ENCODE measurements at places on chromosomes 5 and 9.
A peak's percentile ranks its signal among the peaks of the same experiment; 100 is the strongest.

DNA sequence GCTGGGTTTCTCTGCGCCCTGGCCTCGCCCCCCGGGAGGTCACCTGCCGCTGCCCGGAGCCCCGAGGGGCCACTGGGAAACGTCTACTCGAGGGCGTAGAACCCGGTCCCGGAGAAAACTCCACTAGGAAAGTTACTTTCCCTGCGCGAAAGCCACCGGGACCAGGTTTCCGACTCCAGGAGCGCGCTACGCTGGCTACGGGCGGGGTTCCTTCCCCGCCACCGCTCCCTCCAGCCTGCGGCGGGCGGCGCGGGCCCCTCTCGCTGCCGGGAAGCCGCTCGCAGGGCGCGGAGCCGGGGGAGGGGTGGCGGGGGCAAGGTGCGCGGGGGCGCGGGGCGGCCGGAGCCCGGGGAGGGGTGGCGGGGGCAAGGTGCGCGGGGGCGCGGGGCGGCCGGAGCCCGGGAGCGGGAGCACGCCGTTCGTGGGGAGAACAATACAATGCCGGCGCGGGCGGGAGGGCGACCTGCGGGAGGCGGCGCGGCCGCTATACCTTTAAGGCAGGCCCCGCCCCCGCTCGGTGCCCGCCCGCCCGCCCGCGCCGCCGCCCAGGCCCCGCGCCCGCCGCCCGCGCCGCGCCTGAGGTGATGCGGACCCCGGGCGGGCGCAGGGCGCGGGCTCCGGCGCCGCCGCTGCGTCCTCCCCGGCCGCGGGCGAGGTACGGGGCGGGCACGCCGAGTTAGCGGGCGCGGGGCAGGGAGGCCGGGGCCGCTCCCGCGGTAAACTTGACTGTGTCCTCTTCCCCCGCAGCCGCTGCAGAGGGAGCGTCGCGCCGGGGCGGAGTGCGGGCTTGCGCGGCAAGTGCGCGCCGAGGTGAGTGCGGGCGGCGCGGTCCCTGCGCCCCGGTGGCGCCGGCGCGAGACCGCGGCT lies 278.1 kb downstream of the AOPEP start:
- DNase-seq: no peak

DNA sequence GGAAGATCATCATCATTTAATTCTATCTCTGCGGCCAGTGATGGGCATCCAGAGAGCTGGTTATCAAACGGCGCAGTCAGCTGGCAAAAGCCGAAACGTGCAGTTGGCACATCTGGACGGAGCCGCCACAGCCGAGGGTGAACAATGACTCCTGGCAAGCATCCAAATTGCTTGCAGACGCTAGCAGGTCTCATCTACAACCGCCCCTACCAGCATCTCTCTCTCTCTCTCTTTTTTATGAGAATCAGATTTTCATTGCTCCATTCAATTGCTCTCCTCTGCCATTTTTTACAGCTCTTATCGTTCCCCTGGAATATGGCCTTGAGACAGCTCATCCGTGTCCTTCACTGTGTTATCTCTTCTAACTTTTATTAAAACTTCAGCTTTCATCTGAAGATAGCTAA lies 165.2 kb downstream of the MAPKAP1 start:
- DNase-seq: peak; percentile 32

- DNase-seq: no peak
Observed at GRCh38 chr5:180059326-180059725, 12.2 kb downstream of the RNF130 start.

DNA sequence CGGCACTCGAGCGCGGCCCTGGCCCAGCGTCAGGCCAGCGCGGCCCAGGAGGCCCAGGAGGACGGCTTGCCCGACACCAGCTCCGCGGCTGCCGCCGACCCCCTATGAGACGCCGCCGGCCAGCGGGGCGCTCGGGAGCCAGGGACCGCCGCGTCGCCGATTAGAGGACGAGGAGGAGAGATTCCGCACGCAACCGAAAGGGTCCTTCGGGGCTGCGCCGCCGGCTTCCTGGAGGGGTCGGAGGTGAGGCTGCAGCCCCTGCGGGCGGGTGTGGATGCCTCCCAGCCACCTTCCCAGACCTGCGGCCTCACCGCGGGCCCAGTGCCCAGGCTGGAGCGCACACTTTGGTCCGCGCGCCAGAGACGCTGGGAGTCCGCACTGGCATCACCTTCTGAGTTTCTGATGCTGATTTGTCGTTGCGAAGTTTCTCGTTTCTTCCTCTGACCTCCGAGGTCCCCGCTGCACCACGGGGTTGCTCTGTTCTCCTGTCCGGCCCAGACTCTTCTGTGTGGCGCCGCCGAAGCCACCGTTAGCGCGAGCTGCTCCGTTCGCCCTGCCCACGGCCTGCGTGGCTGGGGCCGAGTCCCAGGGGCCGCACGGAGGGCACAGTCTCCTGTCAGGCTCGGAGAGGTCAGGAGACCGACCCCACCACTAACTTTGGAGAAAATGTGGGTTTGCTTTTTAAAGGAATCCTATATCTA lies 42.6 kb upstream of the CACNA1B start:
- DNase-seq: no peak

DNA sequence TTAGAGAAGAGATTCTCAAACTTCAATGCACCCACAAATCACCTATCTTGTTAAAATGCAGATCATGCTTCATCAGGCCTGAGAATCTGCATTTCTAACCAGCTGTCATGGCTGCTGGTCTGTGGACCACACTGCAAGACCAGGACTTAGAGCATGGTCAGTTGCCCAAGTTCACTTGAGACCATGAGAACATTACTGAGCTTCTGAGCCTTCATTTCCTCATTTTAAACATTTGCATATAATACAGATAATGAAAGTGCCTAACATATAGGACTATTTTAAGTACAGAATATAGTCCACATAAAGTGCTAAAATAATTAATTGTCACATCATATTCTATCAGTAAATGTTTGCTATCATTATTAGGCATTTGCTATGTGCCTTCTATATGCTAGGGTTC lies 260.8 kb upstream of the TNC start:
- DNase-seq: no peak

DNA sequence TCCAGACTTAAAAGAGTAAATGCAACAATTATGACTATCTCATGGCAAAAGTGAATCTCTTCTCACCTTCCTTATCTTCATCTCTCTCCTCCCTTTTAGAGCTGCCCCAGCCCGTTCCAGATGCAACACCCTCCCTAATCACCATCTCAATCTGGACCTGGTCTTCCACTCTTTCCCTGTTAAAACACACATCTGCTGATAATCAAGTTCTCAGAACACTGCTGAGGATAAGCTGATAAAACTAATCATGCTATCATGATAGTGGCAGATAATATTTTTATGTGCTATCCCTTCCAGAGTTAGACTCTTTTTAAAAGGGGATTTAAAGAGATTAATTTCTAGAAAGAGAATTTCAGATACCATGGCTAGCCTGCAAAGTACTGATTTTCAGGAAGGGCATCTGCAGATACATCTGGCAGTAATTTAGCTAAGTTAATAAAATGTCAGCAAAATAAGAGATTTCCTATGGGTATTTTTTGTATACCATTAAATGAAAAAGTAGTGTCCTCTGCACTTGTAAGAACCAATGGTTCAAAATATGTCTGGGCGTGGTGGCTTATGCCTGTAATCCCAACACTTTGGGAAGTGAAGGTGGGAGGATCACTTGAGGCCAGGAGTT lies 17.2 kb downstream of the SGTB start:
- no peak for DNase-seq

DNA sequence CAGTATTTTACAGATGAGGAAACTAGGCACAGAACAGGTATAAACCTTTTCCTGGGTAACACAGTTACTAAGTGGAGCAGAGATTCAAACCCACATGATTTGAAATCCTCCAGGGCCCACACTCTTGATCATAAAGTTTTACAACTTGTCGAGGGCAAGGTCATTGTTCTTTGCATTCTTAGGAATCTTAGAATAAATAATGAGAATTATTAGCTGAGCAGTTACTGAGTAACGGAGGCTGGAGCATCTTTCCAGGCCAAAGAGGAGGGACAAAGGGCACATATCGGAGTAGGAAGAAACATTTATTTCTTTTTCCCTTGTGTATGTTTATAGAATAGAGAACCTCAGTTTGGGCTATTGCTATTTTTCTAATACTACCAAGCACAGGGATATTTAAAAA lies 27.1 kb upstream of the F2R start:
- peak; percentile 59 for DNase-seq

- DNase-seq: no peak
Observed at GRCh38 chr5:110179321-110179720, 489.6 kb downstream of the MAN2A1 start.

- no peak for DNase-seq
Observed at GRCh38 chr5:1314564-1314982, 19.7 kb upstream of the TERT start.

GRCh38 chr9:131087354-131087893 lies 8.9 kb upstream of the AIF1L start:
- DNase-seq: no peak

DNA sequence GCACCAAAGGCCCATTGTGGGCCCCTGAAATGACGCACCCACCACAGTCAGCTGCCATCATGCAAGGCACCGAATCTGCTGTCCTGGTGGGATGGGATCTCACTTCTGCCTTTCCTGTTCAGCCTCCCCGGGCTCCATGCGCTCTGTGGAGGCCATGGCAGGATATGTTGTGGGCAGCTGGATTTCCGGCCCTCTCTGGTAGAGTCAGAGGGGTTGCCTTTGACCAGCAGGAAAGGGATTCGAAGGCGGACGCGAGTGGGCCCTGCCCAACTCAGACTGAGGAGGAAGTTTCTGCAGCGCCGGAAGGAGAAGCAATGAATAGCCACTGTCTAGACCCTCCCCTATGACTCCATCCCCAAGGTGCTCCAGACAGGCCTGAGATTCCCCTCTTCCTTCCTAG lies 35.5 kb downstream of the GADD45G start:
- DNase-seq: no peak

- DNase-seq: no peak
Observed at GRCh38 chr9:90504486-90504885, 138.1 kb downstream of the DIRAS2 start.

- no peak for DNase-seq
Observed at GRCh38 chr5:98727686-98728085, 45.8 kb upstream of the RGMB start.

DNA sequence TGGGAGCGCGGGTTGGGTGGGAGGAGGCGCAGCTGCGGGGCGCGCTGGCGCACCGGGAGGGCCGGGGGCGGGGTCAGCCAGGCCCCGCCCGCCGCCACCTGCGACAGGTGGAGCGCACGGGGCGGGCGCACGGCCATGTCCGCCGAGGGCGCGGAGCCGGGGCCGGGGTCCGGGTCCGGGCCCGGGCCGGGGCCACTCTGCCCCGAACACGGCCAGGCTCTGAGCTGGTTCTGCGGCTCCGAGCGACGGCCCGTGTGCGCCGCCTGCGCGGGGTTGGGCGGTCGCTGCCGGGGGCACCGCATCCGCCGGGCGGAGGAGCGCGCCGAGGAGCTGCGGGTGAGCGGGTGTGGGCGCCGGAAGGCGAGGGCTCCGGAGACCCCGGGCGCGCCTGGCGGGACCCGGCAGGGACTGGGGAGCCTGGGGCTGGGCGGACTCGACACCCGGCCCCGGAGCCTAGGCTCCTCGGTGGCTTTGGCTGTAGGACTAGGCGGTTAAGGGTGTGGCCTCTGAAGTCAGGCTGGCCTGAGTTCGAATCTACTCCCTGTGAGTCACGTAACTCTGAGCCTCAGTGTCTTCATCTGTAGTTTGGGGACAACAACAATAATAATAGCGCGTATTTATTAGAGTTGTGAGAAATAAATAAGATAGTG lies at the start of gene BSPRY:
TSS of gene BSPRY (plus strand) at position 97 of the 650 bp plus-strand sequence. CDS start at position 136, 39 bp downstream.
- no peak for DNase-seq

DNA sequence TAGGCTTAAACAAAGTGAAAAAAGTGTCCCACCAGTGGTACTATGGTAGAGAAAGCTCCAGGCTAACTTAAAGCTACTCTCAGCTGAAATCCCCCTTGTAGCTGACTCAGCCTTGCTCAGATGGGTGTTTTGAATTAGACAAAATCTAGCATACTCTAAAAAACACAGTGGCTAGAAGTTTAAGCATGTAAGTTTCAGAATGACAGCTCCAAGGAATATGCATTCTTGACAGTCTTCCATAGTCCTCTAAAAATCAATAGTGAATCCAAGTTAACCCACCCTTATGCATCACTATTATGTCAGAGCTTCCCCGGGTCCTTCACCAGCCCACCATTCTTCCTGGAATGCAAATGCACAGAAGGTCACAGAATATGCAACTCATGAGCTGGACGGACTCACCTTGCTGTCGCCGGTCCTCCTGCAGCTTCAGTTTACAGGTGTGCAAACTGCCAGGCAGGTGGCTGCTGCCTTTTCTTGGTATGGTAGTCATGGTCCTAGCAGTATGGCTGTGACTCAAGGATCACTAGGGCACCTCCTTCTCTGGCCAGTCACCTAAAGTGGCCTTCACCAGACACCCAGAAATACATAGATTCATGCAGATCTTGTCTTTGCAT lies 668 bp downstream of the RANBP3L start:
- DNase-seq: no peak

GRCh38 chr9:19137282-19137681 lies 10.0 kb upstream of the PLIN2 start:
- no peak for DNase-seq

- no peak for DNase-seq
Observed at GRCh38 chr5:31941151-31941755, 232.9 kb downstream of the GOLPH3 start.

- no peak for DNase-seq
Observed at GRCh38 chr9:104104360-104104759, 10.3 kb downstream of the SMC2 start.

- DNase-seq: peak; percentile 94
Observed at GRCh38 chr5:139262742-139263445, 30.6 kb upstream of the MATR3 start.

- DNase-seq: peak; percentile 67
Observed at GRCh38 chr9:121156263-121156731, 45.4 kb downstream of the RAB14 start.

DNA sequence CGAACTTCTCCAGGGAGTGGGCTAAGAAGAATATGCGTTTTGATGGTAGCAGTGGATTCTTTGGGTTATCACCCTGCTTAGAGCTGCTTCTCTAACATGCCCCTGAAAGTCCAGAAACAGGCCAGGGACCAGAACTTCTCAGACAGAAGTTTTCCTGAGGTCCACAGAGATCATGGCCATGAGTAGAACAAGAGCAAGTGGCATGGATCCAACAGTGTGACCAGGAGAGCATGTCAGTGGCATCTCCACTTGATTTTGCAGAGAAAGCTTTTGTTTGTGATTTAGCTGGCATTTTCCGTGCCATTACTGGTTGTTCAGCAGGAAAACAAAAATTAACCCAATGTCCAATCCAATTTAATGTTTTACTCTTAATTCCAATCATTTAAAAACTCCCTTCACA lies 298.5 kb upstream of the CD180 start:
- no peak for DNase-seq

DNA sequence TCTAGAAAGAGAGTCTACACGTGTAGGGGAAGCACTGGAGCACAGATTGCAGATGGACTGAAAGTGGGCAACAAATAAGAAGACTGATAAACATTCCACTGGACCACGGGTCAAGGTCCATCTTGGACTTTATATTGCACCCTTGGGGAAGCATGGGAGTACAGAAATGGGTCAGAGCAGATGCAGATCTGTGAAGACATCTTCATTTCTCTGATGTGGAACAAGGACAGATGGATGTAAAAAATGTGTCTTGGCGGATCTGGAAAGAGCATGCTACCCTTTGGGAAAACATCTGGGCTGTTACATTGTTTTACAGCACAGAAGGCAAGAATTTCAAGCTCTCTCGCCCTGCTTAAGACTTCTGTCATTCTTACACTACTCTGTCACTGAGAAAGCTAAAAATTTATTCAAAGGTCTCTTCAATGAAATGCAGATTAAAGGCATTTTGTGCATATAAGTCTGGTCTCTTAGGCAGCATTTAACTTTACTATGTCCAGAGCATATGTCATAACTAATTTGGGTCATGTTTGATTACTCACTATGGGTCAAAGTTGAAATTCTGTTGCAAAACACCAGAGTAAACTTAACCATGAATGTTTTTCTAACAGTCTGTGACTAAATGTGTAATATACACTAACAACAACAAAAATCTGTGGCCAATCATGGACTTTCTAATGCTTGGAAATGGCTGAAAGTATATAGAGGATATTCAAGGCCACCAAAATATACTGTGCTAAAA lies 756.4 kb upstream of the DMAC1 start:
- DNase-seq: peak; percentile 52
